ENCODE measurements at places on chromosomes 1 and 21.
A peak's percentile ranks its signal among the peaks of the same experiment; 100 is the strongest.

GRCh38 chr1:41749991-41750745 is 168.6 kb downstream of the HIVEP3 start:
- no peak for DNase-seq

- no peak for DNase-seq
These were observed 19.9 kb upstream of the ERICH3 start for GRCh38 chr1:74693473-74693872.

GRCh38 chr1:10778640-10779039 is 17.8 kb downstream of the CASZ1 start:
- no peak for DNase-seq

- DNase-seq = peak; percentile 39
These were observed 46.3 kb upstream of the VANGL1 start for GRCh38 chr1:115595279-115596079.

DNA sequence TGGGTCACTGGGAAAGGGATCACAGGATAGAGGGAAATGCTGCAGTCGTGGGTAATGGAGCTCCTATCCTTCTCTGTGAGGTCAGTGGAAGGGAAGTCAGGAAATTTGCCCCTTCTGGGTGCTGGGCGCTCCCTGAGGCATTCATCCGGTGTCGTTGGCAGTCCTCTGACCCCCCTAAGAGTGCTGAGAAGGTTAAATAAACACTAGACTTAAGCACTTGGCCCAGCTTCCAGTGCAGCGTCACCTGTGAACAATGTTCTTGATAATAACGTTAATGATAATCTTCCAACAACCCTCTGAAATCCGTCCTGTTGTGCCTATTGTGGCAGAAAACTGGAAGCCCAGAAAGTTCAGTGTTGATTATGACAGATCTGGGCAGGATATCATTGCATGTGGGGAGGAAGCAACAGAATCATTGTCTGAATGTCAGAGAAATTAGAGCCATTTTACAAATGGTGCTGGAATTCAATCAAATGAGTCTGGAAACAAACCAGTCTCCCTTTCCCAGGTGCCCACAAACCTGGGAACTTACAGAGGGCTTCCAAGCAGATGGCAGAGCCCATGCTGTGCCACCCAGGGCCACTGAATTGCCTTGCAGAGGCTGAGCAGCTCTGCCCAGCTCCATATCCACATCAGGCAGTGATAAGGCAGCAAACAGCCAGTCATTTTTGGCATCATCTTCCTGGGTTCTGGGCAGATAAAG is 216.8 kb downstream of the KAZN start:
- no peak for DNase-seq

DNA sequence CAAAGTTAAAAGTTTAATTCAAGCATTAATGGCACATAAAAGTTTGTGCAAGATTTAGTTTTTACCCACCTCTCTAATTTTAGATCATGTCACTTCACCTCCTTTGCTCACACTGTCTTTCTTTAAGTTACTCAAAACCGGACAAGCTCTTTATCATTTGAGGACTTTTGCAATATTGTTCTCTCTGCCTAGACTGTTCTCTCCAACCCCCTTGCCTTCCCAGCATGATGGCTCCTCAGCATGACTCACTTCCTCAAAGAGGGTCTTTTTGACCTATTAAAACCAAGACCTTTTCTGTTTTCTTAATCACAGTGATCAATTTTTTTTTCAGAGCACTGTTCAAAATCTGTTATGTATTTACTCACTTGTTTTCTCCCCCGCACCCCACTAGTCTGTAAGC is 61.3 kb downstream of the XKR8 start:
- DNase-seq = no peak

GRCh38 chr1:197715806-197716205 is 59.5 kb downstream of the DENND1B start:
- DNase-seq = no peak

DNA sequence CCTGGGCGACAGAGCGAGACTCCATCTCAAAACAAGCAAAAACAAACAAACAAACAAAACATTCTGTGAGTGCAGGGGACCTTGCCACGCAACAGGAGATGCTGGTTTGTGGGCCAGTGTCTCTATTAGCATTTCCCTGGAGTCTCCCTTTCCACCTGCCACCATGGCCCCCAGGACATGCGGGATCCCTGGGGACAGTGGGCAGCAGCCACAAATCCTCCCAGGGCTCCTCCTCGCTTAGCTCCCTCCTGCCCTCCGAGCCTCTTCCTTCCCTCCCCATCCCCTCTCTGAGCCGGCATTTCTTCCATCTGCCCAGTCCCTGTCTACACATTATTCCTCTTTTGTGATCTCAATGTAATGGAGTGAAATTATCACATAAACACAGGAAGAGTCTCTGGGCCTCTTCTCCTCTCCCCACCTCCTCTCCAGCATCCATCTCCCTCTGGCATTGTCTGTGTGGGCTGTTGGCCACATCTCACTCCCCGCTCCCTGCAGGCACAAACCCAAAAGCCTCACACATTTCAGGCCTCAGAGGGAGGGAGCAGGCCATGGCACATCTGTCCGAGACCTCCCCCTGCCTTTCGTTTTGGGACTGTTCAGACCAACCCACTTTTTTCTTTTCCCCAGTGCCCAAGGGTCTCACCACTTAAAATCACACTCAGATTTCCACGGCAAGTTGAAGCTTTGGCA is 144.3 kb downstream of the MIS18A start:
- DNase-seq = no peak

- no peak for DNase-seq
These were observed 714.9 kb downstream of the ADGRL2 start for GRCh38 chr1:82515650-82516049.

DNA sequence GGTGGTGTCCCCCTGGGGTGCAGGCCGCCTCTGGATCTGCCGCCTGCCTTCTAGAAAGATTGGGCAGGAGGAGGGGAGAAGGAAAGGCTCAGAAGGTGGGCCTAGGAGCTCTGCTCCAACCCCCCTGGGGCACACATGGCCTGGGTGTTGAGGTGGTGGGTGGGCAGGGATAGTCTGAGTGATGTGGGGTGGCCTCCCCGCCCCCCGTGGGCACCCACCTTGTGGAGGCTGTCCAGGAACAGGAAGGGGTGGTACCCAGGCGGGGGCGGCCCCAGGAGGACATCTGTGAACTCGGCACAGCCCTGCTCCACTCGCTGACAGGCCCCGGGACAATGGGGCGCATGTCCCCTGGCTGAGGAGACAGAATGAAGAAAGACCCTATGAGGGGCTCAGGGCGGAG is 54.9 kb downstream of the MORN1 start:
- DNase-seq = no peak

DNA sequence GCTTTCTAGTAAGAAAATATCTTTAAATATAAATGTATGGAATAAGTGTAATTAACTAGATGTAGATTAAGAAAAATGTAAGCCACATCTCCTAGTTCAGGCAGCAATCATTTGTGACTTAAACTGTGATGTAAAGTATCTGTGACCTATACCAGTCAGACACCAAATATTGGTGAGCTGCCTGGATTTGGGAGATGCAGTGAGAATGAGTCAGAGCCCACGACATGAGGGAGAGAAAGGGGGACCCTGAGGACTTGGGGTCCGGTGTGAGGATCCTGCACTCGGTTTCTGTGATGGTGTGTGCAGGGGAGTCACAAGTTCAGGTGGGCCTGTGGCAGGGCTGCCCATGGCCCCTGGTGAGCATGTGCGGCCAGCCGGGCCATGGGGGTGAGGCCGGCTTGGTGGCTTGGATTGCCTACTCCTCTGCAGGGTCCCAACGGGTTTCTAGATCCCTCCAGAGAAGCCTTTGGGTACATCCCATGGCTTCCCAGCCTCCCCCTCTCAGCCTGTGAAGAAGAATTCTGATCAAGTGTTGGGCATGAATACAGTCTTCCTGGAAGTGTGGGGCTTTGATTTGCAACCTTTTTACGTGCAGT is 19.0 kb upstream of the ABCG1 start:
- no peak for DNase-seq

DNA sequence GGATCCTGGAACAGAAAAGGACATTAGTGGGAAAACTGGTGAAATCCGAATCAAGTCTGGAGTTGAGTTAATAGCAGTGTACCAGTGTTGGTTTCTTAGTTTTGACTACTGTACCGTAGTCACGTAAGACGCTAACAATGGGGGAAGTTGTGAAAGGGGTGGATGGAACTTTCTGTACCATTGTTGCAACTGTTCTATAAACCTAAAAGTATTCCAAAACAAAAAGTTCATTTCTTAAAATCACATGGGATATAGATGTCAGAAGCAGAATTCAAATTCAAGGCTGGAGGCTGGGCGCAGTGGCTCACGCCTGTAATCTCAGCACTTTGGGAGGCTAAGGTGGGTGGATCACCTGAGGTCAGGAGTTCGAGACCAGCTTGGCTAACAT is 16.9 kb downstream of the ARHGEF19 start:
- DNase-seq = no peak

DNA sequence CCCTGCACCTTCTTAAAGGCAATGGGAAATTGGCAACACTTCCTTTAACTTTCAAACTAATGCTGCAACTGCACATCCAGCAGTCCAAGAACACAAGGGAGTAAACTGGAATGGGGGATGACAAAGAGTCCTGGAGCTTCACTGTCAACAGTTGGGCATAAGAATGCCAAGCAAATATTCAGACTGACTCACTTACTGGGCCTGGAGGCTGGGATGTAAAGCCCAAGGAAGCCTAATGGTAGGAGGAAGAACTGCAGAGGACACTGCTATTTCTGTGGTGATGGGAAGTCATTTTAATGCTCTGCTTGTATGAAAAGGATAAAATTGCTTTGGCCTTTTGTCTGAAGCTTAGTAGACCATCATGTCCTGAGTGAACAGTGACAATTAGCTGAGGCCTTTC is 15.7 kb upstream of the DMRTA2 start:
- no peak for DNase-seq

DNA sequence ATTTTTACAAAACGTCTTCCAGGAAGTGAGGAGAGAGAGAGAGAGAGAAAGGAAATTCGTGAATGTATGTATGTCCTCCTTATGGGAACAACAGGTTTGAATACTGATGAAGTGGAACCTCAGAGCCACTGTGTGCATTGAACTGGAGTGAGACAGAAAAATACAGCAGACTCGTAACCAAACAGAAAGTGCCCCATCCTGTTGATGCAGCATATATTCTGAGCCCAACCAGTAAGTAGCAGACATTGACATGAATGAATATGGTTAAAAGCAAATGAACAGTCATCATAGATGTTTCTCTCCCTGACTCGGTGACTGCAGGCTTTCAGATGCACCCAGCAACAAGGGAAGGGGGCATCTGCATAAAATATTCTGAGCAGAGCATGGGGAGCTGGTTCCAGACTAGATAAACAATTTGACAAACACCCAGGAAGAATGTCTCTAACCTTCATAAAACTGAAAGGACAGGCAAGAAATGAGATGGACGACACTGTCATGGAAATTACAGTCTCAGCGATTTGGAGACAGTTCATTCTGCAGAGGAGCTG is 471.0 kb upstream of the PBX1 start:
- DNase-seq = no peak

- no peak for DNase-seq
These were observed 743 bp downstream of the TOMM20 start for GRCh38 chr1:235127732-235128455.

- no peak for DNase-seq
These were observed 66.4 kb upstream of the BTG3 start for GRCh38 chr21:17679002-17679600.

DNA sequence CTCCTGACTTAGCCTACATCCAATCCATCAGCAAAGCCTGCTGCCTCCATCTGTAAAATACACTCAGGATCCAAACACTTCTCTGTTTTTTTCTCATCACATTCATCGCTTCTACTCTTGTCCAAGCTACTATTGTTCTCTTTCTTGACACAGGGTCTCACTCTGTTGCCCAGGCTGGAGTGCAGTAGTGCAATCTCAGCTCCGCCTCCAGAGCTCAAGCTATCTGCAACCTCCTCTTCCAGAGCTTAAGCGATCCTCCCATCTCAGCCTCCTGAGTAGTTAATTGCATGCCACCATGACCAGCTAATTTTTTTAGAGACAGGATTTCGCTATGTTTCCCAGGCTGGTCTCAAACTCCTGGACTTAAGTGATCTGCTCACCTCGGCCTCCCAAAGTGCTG is 44.3 kb upstream of the H6PD start:
- DNase-seq = no peak

GRCh38 chr1:34426325-34426896 is 249.7 kb downstream of the C1orf94 start:
- DNase-seq = no peak

DNA sequence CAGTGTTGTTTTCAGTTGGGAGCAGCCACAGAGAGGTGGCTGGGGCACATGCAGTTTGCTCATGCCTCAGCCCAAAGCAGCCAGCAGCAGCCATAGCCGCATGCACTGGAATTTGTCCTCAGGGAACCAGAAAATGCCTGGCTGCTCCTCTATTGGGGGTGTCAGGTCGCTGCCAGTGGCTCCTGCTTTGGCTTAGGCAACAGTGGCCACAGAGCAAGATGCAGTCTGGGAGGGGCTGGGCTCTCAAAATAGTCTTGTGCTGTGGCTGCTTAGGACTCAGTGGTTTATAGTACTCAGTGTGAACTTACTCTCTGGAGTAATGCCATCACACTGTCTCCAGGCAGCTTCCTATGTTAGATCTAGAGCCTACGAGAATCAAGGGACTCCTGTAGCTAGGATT is 25.0 kb downstream of the CD55 start:
- DNase-seq = no peak

DNA sequence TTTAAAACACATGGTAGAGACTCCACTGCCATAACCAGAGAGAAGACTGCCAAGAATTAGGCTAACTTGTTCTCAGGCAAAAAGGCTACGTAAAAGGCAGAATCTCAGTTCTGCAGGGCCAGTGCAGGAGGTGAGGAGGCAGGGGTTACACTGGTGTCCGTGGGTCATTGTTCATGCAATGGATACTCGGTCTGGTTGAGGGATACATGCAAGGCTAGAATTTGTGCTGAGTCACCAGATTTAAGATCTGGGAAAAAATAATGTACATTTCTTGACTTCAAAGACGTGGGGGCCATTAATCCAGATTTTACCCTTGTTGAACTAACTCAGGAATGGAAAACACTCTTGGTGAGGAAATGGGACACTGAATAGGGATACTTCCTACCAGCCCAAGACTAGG is 52.3 kb upstream of the DPH5 start:
- no peak for DNase-seq

DNA sequence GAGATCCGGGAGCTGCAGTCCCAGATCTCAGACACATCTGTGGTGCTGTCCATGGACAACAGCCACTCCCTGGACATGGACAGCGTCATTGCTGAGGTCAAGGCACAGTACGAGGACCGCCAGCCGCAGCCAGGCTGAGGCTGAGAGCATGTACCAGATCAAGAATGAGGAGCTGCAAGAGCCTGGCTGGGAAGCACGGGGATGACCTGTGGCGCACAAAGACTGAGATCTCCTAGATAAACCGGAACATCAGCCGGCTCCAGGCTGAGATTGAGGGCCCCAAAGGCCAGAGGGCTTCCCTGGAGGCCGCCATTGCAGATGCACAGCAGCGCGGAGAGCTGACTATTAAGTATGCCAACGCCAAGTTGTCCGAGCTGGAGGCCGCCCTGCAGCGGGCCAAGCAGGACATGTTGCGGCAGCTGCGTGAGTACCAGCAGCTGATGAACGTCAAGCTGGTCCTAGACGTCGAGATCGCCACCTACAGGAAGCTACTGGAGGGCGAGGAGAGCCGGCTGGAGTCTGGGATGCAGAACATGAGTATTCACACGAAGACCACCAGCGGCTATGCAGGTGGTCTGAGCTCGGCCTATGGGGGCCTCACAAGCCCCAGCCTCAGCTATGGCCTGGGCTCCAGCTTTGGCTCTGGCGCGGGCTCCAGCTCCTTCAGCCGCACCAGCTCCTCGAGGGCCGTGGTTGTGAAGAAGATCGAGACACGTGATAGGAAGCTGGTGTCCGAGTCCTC is 25.5 kb downstream of the ETV3L start:
- DNase-seq = no peak

GRCh38 chr1:9827558-9828185 is 3.9 kb upstream of the CLSTN1 start:
- DNase-seq = no peak
